Activated CD4-positive, alpha-beta T cell treated with anti-CD3 and anti-CD28 coated beads, Interleukin-2, amount 10 ng/mL, durations not matched to agents 24 days and 14 days (primary cell): ENCODE measurements at places on chromosomes 1 and 21.

- no peak for DNase-seq
These were observed 59.7 kb downstream of the LMO4 start for GRCh38 chr1:87388411-87388810.

- DNase-seq, result no peak
These were observed 24.8 kb downstream of the HSD3B1 start for GRCh38 chr1:119531606-119532323.

DNA sequence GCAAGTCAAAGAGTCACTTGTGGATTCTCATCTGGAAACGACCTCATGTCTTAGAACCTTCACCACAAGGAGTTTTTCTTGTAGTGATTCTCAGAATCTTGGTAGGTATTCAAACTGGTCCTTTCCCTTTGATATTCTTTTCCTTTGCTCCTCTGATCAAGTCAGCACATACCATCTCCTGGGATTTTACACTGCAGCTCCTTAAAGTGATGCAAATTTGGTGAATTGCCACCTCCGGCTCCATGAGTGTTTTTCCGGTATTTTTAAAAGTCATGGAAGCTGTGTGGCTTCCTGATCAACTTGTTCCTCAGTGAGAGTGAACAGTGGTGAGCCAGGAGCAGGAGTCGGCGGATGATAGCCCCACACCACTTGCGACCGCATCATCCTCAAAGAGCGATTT lies 182.1 kb upstream of the DAB1 start:
- DNase-seq, result no peak

- DNase-seq, result no peak
These were observed 938.9 kb upstream of the ADGRL4 start for GRCh38 chr1:79945391-79945790.

DNA sequence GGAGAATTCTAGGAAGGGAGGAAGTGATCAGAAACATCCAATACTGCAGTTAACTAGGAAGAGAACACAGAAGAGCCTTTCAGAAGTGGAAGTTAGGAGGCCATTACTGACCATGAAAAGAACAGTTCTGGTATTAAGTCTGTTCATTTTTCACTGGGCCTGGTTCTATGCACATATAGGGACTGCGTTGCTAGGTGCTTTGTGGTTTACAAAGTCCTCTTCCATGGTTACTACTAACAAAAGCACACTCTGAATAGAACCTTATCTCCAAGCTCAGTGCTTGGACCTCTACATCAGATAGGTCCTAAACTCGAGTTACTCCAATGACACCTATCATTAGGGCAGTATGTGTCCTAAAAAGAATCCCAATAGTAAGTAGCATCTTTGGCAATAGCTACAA lies 75.4 kb downstream of the RPAP2 start:
- no peak for DNase-seq

GRCh38 chr21:14955936-14956520 lies 108.8 kb downstream of the NRIP1 start:
- peak; percentile 30 for DNase-seq

DNA sequence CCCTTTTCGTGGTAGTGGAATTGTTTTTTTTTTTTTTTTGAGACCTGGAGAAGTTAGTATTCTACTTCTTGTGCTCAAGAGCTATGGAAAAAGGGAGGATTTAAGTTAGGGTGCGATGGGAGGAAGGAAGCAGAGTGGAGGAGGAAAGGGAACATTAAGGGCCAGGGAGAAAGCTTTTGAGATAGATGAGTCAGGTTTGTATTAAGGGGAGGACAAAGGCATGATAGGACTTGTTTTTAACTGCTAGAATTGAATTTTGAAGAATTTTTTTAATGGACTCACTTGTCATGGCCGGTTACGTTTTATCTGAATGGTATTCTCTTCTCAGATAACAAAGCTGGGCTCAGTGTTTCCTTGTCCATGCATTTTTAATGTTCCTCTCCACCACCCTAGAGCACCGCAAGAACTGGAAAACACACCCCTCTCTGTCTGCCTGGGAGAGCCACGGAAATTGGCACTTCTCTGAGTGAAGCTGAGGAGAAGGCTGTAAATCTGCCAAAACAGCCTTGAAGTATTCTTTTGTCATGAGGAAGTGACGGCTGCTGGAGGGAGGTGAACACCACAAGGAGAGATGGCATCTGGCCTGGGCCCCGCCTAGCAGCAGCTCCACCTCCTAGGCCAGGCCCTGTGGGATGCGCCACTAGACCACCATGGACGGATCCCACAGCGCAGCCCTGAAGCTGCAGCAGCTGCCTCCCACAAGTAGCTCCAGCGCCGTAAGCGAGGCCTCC lies 3.5 kb downstream of the NIPAL3 start:
- peak; percentile 62 for DNase-seq

DNA sequence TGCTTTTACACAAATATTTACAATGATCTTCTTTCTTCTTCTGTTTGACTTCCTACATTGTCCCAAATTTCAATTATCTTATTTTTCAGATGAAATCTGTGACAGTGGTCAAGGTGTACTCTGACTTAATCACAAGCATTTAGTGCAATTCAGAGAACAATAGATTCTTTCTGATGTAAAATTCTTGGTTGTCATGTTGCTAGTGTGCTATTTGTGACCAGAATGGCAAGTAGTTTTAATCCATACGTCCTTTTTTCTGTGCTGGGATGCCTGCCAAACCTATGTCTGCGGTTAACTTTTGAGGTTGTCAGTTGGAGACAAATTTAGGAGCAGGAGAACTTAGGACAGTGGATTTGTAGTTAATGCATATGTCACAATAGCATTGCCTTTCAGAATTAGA lies 31.0 kb downstream of the NCAM2 start:
- no peak for DNase-seq

GRCh38 chr1:224791362-224791941 lies 138.0 kb upstream of the DNAH14 start:
- no peak for DNase-seq

- peak; percentile 30 for DNase-seq
These were observed 237.0 kb downstream of the GPATCH2 start for GRCh38 chr1:217393896-217394295.

DNA sequence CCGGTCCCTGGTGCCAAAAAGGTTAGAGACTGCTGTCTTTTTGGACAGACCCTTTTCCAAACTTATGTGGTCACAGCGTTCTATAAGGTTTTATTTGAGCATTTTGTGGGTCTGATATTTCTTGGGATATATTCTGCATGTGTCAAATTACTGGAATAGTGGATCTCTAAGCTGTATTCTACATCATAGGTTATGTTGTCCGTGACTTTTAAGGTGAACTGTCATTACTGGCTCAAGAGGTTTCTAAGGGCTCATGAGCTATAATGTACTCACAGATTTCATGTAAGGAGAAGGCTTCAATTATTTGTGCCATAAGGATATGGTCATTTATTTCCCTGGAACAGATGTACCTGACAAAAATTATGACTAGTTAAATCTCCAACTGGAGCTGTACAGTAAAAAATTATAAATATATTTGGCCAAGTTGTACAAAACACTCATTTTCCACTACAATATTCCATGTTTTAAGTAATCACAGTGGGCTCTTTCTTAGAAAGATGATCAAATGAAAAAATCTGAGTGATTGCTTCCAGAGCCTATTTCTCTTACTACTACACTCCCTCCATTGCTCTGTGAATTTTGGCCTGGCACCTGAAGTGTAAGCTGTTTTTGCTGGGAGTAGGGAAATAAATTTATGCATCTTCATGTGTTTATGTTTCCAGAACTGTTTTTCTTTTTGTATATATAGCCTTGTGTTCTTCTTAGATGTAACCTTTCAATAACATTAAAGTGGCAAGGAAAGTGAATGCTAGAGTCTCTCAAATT lies 538.1 kb upstream of the ZRANB2 start:
- no peak for DNase-seq

DNA sequence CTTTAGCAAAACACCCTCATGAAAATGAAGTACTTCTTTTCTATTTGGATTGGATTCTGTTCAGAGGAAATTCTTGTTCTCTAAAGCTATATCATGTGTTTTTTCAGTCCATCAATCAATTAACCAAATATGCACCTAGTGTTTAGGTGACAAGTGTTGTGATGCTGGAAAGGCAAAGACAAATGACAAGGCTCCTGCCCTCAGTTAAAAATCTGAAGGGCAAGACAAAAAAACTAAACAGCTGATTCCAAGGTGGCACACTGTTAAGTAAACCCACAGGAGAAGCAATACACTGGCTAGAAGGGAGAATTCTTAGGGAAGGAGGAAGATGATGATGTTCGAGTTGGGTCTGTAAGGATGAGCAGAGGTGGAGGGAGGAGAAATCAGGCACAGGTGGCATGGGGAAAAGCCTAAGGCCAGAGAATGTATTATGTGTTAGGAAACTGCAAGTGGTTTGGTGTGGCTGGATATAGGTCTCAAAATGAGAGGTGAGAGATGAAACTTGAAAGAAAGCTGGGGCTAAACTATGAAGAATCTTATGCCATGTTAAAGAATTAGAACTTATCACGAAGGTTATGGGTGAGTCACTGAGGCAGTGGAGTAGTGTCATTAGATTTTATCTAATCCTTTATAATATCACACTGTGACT lies 51.8 kb upstream of the GFI1 start:
- DNase-seq, result peak; percentile 78

DNA sequence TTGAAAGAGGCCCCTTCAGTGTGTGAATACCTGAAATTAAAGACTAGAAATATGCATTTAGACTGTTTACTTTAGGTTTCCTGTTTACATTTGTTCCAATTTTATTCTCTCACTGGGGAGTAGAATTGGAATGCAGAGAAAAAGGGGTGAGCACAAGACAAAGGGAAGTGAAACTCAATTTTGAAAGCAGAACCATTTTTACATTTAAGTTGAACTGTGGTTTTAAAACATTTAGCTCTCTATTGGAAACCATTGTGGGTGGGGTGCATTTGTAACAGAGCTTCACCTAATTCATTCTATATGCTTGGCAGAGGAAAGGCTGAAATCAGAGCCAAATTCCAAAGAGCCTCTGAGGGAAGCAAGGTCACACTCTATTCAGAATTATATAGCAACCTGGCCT lies 235.3 kb upstream of the C1orf105 start:
- peak; percentile 60 for DNase-seq

DNA sequence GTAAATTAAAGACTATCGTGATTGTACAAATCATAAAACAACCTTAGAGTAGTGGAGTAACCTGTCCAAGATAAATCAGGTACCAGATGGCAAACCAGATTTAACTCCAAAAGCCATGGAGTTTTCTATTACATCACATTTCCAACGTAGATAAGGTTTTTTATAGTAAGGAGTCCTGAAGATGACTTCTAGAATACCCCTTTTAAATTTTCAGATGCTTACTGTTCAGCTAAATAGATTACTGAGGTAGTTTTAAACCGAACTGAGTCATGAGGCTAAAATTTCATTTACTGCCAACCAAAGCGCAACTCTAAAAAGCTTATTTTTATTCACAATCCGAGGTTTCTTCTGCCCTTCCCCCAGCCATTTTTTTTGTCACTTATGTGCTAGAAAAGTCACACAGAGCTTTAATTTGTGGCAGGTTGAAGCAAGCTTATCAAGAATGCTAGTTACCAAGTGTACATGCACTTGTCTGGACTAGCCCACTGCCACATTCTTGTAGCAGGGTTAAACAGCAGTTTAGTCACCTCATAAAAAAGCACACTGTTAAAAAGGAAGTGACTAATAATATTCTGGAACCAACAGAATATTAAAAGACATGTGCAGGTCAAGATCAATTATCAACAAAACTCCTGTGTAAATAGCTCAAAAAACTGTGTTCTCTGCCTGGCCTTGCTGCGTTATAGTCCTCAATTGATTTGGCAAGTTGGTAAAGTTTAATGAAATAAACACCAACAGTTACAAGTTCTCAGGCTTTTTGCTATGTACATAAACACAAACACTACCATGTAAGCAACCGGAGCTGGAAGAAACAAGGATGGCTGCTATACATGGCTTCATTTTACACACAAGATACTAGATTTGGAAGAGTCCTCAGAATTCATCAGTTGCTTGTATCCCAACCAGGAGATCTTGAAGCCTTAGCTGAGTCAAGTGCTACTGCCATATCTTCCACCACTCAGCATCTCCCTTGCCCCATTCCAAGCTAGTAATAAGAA lies 180.3 kb upstream of the DMRTA2 start:
- no peak for DNase-seq

- DNase-seq, result no peak
These were observed 1.4 kb downstream of the ZNF670 start for GRCh38 chr1:247077213-247077612.

GRCh38 chr1:81478219-81478618 lies 322.5 kb upstream of the ADGRL2 start:
- no peak for DNase-seq

- DNase-seq, result no peak
These were observed 105.0 kb upstream of the SAMD11 start for GRCh38 chr1:818618-819291.

- DNase-seq, result no peak
These were observed 791 bp upstream of the PIK3R3 start for GRCh38 chr1:46133181-46133658.

DNA sequence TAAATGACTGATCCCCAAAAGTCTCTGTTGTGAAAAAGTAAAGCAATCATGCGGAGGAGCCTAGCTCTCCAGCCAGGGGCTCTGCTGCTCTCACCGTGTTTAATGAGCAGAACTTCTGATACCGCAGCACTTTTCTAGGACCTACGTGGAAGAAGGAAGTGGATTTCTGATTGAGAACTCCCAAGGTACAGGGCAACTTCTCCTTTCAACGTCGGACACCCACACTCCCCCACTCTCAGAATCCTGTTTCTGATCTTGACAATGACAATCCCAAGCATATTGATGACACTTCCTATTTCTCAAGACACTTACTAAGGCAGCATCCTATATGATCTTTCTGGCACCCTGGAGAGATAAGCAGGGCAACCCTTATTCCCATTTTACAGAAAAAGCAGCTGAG lies 78.4 kb downstream of the PROX1 start:
- DNase-seq, result no peak

DNA sequence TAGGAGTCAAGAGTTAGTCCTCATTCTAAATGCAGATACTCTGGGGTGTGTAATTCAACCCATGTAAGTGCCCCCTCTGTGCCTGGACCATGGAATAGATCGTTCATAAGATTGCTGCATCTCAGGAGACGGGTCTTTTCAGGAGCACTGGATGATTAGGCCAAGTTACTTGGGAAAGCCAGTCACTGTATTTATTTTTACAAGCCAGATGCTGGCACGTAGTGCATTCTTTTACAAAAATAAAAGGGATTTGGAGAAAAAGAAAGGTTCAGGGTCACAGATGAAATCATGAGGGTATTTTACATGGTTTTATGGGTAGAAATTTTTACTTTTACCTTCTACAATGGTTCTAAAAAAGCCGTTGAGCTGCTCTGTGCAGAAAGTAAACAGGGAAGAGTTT lies 102.6 kb upstream of the UBE2U start:
- no peak for DNase-seq

- no peak for DNase-seq
These were observed 177.6 kb downstream of the RASAL2 start for GRCh38 chr1:178271471-178271870.

GRCh38 chr1:65412256-65412983 lies 8.0 kb upstream of the LEPR start:
- DNase-seq, result no peak

DNA sequence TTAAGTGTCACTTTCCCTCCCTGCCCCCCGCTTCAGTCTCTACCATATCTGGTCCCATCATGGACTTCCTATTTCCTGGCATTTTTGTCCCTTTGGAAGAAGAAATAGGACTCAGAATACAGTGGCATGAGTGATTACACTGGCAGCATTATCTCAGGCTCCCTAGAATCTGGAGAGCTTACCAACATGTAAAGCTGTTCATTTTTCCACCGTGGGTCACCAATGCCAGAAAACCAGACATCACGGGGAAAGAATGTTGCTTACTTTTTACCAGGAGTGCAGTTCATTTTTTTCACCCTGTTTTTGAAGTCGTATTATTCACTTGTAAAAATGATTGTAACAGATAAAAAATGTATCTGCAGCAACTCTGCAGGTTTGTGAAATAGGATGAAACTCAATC lies 44.8 kb downstream of the BACH1 start:
- DNase-seq, result no peak

- no peak for DNase-seq
These were observed 28.3 kb downstream of the TMPRSS2 start for GRCh38 chr21:41479686-41480085.
